Cerebellar nuclear complex (tissue), 1 donor: ENCODE measurements at places on chromosomes 16 and 17.

DNA sequence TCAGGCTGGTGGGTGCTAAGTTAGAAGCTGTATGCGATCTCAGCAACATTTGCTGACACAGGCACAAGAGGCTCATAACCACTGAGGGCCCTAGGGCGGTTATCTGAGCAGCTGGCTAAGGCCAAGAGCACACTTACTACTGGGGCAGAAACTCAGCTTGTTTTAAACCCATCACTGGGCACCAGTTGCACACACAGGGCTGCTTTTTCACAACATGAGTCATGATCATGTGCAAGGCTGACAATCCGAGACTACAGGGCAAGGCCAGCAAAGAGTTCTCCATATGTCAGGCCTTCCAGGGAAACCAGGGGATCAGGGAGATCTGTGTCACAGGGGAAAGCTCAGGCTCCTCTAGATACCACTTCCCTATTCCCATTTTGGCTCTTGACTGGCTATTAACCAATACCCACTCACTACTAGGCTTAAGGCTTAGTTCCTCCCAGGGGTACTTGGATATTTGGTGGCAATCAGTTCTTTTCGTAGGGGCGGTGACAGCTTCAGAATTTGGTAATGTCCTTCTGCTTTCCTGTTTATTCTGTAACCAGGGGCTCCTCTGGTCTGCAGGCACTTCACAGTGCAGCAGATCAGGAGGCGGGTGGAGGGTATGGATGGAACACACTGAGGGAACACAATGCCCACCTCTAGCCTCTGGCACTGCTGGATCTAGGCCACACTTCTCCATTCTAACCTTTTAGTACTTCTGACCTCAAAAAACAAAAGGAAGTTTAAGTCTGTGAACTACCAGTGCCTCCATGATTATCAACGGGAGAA, 44.9 kb upstream of the ERN1 start:
- no peak for DNase-seq

- DNase-seq: no peak
Measured at GRCh38 chr16:12119562-12119961, 143.0 kb downstream of the SNX29 start.

GRCh38 chr16:47016700-47017133, 43.2 kb upstream of the DNAJA2 start:
- no peak for DNase-seq

GRCh38 chr16:5642436-5642835, 544.8 kb upstream of the EEF2KMT start:
- DNase-seq: no peak

DNA sequence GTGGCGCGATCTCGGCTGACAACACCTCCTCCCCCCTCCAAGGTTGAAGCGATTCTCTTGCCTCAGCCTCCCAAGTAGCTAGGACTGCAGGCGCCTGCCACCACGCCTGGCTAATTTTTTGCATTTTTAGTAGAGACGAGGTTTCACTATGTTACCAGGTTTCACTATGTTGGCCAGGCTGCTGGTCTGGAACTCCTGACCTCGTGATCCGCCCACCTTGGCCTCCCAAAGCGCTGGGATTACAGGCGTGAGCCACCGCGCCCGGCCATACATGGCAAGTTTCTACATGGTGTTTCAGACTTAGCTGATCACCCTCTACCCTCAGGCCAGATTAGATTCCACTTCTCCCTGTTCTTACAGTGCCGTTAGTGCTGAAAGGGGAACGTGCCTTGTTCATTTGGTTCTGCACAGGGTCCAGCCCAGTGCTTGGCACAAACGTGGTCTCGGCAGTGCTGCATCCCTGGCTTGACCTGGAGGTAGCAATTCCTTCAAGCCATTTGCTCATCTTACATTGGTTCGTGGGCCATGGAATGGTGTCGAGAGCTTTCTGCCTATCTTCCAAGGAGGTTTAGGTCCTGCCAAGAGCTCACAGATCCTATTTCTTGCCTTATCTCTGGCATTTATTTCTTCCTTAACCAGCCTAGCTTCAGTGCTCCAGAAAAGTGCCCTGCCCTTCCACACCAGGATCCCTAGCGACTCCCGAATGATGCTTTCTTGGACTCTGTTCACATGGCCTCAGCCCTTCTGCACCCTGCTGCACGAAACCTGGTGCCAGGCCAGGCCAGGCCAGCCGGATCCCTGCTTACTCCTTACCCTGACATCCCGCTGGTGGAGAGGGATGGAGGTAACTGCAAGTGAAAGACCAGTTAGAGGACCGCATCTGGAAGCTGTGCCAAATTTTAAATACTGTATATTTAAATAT, 14.8 kb upstream of the AURKB start:
- DNase-seq: no peak

DNA sequence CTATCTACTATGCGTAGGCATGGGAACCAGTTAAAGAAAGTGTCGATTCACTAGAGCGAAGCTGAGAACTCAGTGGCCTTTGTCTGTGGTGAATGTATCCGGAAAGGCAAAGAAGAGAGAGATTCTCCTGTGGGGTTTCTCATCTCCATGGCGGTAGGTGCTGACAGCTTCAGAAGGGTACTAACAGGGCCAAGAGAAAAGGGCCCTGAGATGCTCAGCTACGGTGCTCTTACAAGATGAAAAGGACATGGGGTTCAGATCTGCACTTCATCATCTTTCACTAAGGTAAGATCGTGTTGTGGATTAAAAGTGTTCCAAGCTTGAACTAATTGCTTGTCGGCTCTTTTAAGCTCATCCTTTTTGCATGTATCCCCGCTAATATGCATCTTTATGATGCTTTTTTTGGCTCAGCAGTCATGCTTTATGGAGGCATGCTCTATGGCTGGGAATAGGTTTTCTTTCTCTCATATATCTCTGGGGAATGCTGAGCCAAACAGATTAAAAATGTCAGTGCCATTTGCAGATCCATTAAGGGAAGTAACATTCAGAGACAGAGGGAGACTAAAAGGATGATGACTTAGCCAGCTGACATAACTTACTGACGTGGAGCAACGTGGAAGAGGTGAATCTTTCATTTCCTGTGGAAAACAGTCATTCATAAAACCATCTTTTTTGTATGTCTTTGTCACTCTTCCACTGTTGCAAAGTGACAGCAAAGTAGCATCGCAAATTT, 29.9 kb downstream of the KCNJ16 start:
- DNase-seq: no peak

DNA sequence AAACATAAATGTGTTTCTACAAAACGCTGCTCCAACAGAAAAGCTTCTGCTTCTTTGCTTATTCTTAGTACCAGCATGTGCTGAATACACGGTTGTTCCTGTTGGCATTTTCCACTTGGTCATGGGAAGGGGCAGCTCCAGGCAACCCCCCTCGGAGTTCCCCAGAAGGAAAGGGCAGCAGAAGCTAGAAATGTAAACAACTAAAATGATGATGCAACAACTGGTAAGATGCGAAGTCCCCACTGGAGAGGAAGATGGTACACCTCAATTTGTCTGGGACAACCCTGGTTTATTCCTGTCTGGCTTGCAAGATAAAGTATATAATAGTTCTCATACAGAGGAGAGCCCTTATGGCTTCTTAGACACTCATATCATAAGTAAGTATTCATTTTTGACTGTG, 9.2 kb upstream of the CCL13 start:
- no peak for DNase-seq

DNA sequence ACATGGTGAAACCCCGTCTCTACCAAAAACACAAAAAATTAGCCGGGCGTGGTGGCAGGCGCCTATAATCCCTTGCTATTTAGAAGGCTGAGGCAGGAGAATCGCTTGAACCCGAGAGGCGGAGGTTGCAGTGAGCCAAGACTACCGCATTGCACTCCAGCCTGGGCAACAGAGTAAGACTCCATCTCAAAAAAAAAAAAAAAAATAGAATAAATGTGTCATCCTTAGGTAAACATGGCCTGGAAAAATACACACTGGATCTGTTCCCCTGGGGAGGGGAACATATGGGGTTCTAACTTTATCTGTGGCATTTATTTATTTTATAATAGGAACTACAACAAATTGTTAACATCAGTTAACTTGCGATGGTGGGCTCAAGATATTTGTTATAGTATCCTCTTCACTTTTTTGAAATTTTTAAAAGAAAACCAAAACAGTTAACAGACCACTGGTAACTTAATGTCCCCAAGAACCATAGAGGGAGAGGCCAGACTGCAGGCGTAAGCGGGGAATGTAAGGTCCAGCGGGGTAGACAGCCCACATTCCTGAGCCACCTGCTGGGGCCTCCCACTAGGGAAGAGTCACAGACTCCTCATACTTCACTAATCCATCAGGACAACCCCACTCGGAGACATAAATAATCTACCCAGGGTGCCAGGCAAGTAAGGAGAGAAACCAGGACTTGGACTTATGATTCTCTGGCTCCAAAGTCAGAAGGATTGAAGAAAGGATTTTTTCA, 12.5 kb upstream of the TXNDC11 start:
- no peak for DNase-seq

DNA sequence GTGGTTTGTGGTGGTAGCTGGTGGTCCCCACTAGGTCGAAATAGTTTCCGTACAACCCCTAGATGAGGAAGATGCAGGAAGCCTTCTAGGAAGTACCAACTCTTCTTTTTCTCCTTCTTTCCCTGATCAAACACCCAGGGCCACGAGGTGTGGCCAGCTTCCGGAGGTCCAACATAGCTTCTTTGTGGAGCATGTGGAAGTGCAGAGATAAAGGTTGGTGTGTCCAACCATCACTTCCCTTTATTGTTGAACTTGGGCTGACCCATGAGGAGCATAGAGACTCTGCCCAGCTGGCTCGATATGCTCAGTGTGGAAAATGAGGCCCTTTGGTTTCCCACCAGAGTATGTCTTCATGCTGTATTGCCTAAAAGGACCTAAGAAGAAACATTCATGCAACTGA, 6.3 kb upstream of the RGS9 start:
- no peak for DNase-seq

GRCh38 chr17:53570731-53571130, 252.0 kb upstream of the KIF2B start:
- no peak for DNase-seq

DNA sequence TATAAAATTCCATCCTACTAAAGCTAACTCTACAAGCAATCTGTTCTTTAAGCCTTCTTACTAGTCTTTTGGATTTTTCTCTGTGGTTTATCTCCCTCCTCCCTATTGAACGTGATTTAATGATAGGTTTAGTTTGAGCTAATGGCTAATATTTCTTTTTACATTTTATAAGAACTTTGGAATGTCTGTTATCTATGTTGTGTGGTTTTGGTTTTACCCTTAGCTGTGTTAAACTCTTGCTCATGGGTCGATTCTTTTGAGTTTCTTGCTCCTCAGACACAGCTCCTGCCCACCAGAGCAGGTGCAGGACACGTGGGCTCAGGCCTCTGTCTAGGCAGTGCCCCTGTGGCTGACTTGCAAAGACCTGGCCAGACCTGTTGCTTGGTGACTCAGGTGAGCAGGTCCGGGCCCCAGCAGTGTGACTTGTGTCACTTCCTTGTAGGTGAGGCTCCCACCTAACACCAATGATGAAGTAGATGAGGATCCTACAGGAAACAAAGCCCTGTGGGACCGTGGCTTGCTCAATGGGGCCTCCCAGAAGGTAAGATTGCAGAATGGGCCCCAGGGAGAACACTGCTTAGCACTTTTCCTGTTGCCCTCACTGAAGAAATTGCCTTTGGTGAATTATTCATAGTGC, 45.1 kb downstream of the SF3B3 start:
- DNase-seq: no peak
